ENCODE measurements at places on chromosomes 13 and 19.

DNA sequence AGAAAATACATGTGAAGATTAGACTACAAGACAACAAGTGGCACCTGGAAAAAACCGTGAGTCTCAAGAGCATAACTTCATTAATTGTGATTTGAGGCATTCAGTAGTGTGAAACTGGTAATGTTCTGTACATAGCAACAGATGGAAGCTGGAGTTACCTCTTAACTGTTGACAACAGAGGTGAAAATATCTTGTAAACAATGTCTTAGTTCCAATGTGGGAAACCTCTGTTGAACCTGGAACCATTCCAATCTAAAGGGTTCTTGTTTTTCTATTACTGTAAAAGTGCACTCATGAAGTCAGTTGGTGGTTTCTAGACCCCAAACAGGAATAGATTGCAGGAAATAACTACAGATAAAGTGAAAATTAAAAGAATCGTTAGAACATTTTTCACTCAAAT is 728.4 kb downstream of the SLITRK1 start:
- no peak for DNase-seq

- DNase-seq, result no peak
Measured at GRCh38 chr13:104632736-104633135, 1566.5 kb upstream of the SLC10A2 start.

DNA sequence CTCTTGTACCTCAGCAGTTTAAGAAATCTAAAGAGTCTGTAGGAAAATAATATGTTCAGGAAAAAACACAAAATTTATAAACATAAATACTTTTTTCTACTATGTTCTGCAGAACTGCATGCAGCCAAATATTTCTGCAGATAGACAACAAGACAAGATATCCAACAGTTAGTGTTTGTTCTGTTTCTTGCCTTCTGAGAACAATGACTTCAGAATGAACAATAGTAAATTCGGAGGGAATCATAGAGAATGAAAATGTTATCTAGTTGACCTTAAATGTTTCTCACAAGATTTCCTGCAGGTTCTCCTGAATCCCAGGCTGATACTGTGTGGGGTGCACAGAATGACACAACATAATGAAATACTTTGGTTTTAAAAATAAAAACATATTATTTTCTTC is 180.4 kb downstream of the PCDH9 start:
- DNase-seq, result no peak

DNA sequence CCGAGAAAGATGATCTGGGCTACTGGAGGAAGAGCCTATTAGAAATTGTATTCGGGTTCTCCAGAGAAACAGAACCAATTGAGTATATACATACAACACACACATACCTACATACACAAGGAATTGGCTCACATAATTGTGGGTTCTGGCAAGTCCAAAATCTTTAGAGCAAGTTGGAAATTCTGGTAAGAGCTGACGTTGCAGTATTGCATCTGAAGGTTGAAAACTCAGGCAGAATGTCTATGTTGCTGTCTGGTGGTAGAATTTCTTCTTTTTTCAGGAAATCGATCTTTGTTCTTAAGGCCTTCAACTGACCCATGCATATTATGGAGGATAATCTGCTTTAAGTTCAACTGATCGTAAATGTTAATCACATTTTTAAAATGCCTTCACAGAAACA is 15.5 kb upstream of the OLFM4 start:
- no peak for DNase-seq

- DNase-seq, result no peak
Measured at GRCh38 chr13:54241719-54242118, 1213.1 kb downstream of the OLFM4 start.

DNA sequence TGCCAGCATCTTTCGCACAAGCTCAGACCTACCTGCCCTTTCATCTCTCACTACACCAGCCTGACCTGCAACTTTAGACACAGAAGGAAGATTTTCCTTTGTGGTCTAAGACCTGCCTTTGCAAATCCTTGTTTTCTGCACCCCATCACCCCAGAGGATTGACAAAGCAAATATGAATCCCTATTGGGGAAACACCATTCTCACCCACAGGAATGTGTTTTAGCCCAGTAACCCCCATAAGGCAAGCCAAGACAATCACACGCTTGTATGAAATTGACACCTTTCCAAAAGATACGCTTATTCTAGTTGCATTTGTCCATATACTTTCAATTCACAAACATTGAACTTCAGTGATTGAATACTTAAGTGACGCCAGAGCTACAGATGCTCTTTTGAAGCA is 55.7 kb downstream of the SPATA13 start:
- DNase-seq, result no peak

DNA sequence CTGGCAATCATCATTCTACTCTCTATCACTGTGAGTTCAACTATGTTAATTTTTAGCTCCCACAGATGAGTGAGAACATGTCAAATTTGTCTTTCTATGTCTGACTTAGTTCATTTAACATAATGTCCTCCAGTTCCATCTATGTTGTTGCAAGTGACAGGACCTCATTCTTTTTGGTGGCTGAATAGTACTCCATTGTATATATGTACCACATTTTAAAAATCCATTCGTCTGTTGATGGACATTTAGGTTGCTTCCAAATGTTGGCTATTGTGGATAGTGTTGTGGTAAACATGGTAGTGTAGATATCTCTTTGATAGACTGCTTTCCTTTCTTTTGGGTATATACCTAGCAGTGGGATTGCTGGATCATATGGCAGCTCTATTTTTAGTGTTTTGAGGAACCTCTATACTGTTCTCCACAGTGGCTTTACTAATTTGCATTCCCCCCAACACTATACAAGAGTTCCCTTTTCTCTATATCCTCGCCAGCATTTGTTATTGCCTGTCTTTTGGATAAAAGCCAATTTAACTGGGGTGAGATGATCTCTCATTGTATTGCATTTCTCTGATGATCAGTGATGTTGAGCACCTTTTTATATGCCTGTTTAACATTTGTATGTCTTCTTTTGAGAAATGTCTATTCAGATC is 124.1 kb downstream of the PCCA start:
- no peak for DNase-seq

- no peak for DNase-seq
Measured at GRCh38 chr19:50877338-50877737, 4.1 kb downstream of the KLK2 start.

GRCh38 chr19:33963514-33963913 is 166.8 kb downstream of the KCTD15 start:
- no peak for DNase-seq

GRCh38 chr19:49417088-49417487 is 6.2 kb downstream of the PTH2 start:
- DNase-seq, result no peak

- DNase-seq, result no peak
Measured at GRCh38 chr13:33543631-33544265, 258.2 kb upstream of the STARD13 start.

- DNase-seq, result no peak
Measured at GRCh38 chr19:38289955-38290354, 14.1 kb upstream of the C19orf33 start.

DNA sequence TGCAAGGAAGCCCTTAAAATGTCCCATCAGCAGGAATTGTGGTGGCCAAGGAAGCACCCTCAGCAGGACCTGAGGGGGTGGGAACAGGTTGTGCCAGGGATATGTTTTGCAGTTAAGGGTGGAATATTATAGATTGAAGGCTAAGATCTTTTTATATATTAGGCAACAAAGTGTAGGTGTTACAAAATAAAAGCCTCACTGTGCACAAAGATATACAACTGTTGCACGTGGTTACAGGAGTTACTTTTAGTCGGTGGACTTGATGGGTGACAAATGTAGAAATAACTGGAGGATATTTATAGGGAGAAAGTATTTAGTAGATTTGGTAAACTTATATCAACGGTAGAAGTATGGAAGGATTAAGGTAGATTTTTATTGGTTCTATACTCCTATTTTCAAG is 35.1 kb downstream of the TBC1D4 start:
- DNase-seq, result no peak

DNA sequence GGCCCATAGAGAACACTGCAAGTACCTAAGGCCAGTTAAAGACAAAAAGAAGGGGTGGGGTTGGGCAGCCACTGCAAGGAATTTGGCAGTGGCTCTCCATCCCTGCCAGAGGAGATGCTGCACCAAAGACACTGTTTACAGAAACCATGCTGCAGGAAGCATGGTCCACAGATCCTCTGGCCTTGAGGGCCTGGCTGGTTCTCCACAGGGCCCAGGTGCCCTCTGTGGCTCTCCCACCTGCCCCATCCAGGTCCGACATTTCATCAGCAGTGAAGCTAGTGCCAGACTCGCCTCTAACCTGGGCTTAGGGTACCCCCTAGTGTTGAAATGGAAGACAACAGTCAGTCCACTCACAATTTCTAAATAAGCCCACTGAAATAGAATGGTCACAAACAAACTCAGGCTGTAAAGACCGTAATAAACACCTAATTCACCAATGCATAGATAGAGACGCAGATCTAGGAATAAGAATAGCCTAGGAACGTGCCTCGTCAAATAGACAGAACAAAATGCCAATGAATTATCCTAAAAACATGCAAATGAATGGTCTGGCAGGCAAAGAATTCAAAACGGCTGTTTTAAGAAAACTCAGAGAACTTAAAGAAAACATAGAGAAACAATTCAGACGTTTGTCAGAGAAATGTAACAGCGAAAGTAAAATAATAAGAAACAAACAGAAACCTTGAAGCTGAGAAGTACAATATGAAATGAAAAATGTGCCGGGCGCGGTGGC is 23.3 kb downstream of the LYPD4 start:
- no peak for DNase-seq

GRCh38 chr19:57807541-57807940 is 7.2 kb downstream of the ZNF552 start:
- DNase-seq, result no peak

- DNase-seq, result no peak
Measured at GRCh38 chr13:47069133-47069532, 172.3 kb upstream of the HTR2A start.

- no peak for DNase-seq
Measured at GRCh38 chr19:38321646-38322196, 2.1 kb downstream of the KCNK6 start.

DNA sequence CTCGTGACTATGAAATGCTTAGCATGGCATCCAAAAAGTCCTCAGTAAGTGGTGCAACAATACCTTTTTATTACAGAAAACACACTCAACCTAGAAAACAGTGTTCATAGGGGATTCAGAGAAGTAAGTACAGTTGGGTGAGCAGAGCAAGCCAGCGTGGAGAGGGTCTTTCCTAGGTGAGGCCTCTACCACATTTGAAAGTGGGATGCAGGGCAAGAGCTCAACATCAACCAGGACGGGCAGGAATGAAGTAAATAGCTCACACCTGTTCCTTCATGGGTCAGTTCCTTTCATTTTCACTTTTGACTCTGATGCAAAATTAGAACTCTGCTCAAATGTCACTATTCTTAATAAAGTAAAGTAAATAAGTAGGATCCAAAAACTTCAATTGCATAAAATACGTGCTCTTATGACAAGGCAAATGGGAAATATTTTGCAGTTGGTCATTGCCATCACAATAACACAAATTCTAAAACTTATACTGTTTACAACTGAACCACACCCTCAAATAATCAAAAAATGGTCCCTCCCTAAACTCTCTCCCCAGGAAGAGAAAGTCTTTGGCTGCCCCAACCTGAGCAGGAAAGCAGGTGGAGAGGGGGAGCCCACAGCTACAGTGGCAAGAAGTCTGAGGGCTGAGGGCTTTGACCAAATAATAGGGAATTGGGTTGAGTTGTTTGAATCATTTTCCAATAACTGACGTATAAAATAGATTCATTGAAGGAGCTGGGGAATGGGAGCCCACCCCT is 20.2 kb downstream of the CHAMP1 start:
- DNase-seq, result no peak

GRCh38 chr19:41886761-41887710 is 4.1 kb downstream of the ARHGEF1 start:
- DNase-seq, result no peak

GRCh38 chr13:62779161-62779560 is 1363.5 kb upstream of the PCDH20 start:
- no peak for DNase-seq

DNA sequence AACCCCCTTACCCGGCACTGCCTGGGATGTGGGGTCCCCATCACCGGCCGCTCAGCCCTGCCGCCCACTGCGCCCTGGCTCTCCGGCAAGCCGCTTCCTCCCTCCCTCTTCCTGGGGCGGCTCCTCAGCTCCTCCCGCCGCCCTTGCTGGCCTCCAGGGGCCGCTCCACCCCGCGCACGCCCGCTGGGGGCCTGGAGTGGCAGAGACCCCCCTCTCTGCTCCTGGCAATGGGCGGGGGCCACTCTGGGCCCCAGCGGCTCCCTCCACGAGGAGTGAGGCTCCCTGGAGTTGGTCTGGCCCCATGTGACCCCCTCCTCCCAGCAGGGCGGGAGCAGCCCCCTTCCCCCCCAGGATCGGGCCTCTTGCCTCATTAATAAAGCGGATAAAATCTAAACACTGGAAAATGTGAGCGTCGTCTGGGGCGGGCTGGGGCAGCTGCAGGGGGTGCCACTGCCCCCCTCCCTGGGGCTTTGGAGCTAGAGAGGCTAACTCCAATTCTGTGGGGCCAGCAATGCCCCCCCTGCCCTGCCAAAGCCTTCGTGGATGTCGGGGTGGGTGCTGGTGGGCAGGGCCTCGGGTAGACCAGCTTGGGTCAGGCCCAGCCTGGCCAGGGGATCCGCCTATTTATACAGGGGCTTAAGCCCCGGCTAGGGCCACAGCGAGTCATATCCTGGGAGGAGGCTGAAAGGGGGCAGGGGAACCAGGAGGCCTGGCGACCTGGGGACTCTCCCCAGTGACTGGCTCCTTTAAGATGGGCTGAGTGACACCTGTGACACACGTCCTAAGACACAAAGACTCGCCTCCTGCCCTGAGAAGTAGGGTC is at the start of gene PTGER1:
PTGER1 (minus strand) TSS at position 104 of the 823 bp plus-strand sequence. CDS start 1,034 bp downstream, outside the sequence.
- DNase-seq, result no peak

DNA sequence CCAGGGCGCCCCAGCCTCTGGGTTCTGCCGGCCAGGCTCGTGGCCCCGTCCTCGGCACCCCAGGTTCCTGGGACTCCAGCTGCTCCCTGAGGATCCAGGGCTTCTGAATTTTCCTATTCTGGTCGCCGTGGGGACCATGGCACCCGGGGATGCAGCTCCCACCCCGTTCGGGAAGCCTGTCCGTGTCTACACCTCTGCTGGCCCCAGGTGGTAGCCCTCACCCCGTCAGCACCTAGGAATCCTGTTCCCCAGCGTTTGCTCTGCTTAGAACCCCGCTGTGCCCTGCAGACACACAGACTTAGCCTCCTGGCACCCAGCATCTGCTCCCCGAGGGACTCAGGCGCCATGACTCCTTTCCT is 960 bp downstream of the PPFIA3 start:
- no peak for DNase-seq

DNA sequence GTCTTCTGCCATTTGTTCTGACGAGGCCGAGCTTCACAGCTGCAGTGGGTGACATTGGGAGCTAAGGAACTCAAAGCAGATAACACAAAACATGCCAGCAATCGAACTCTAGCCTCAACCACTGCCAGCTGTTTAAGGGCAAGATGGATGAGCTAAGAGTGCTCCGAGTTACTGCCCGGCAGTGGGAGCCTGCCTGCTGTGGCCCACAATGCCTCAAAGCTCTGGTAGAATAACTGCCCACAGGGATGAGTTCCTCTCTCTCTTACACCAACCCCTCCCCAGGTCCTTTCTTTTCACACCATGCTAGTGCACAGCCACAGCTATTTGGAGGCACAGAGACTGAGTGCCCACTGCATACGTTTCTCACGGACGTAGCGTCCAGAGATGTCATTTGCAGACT is 330.5 kb downstream of the FGF9 start:
- DNase-seq, result no peak
